Myocyte (in vitro differentiated cells): ENCODE measurements at places on chromosomes 13 and 19. TPM values are rescaled to one million over a fixed set of nuclear protein-coding genes. Genes with fewer than 3 reads are reported as not detected.

DNA sequence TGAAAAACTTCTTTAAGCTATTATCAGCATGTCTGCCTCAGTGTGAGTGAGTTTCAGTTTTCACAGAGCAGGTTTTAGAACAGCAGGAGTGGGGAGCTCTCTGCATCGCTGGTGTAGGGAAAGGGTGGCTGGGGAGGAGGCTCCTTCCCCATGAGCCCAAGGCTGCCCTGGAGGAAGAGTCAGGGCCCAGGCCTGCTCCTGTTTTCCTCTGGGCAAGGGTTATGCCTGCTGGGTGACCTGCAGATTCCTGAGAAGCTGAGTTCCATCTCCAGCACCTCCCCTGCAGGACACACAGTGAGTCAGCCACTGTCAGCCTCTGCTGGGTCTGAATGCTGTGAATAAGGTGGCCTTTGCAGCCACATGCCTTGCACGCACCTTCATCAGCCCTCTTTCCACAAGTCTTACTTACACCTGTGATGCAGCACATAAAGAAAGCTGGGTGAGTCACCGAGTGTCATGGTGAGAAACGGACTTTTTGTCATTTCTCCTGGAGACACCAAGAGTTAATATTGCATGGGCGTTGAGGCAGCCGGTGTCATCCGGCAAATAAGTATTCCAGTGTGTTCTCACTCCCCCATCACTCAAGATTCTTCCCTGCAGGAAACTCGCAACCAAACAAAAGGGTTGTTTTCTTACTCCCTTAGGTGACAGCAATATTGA lies 186.4 kb upstream of the KL start:
- no peak for DNase-seq

The CEACAM4 gene
- total RNA-seq: not detected in 2 replicates

DNA sequence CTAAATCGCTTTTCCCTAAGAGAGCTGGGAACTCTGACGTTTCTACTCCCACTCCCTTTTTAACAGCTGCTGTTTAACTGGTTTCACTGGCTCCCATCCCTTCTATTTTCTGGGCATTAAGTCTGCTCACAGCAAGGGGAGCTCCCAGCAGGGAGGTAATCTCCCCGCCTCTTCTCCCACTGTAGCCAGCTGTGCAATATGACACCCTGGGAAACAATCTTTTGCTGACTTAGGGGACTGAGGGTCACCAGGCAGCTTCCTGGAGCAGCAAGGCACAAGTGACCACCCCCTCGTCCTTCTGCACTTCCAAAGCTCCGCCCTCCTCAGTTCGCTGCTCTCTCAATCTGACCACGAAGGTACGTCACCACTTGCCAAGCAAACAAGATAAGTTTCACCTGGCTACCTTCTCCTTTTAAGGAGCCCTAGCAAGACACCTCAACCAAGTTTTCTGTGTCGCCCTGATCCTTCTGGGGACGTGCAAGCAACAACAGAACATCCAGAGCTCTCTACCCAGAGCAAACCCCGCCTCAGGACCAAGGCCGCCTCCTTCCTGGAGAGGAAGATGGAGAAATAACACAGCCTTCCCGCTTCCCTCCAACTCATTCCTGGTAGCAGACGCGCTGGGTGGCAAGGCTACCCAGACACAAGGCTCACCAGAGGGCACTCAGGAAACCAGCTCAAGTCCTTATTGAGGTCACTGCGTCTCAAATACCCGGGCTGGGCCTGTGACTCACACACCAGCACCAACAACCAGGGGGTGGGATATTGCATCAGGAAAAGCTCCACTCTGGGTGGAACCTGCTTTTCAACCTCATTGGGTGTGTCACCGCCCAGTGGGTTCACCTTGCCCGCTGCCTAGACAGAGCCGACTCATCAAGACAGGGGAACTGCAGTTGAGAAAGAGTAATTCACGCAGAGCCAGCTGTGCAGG lies 92.4 kb downstream of the STK24 start:
- DNase-seq: peak; percentile 91

DNA sequence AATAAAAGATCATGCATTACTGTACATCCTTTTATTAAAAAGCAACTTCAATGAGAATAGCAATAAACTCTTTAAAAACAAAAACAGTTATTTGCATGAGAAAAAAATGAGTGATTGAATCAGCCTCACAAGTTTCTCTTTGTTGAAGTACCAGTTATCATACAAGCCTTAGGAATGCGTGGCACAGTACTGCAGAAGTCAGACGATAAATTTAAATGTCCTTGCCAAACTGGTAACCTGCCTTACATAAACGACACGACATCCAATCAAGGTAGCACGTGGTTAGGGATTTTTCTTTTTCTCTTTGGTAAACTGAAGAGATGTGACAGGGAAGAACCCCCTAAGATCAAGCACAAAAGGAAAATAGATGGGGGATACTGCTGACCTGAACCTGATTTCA lies 251.0 kb downstream of the KLF12 start:
- DNase-seq: no peak

DNA sequence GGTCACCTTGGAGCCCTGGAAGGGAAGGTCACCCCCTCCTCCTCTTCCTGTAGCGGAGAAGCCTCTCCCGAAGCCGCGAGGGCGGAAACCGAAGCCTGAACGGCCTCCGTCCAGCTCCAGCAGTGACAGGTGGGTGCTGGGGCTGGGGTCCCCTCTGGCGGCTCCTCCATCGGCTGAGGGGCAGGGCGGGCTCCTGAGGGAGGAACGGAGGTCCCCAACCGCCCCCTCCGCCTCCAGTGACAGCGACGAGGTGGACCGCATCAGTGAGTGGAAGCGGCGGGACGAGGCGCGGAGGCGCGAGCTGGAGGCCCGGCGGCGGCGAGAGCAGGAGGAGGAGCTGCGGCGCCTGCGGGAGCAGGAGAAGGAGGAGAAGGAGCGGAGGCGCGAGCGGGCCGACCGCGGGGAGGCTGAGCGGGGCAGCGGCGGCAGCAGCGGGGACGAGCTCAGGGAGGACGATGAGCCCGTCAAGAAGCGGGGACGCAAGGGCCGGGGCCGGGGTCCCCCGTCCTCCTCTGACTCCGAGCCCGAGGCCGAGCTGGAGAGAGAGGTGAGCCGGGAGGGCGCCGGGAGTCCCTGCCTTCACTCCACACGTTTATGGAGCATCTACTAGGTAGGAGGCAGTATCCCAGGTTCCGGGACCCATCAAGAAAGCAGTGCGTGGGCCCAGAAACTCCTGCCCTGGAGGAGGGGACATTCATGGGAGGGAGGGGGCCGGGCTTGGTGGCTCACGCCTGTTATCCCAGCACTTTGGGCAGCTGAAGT lies 22.0 kb downstream of the HDGFL2 start:
- DNase-seq: no peak

DNA sequence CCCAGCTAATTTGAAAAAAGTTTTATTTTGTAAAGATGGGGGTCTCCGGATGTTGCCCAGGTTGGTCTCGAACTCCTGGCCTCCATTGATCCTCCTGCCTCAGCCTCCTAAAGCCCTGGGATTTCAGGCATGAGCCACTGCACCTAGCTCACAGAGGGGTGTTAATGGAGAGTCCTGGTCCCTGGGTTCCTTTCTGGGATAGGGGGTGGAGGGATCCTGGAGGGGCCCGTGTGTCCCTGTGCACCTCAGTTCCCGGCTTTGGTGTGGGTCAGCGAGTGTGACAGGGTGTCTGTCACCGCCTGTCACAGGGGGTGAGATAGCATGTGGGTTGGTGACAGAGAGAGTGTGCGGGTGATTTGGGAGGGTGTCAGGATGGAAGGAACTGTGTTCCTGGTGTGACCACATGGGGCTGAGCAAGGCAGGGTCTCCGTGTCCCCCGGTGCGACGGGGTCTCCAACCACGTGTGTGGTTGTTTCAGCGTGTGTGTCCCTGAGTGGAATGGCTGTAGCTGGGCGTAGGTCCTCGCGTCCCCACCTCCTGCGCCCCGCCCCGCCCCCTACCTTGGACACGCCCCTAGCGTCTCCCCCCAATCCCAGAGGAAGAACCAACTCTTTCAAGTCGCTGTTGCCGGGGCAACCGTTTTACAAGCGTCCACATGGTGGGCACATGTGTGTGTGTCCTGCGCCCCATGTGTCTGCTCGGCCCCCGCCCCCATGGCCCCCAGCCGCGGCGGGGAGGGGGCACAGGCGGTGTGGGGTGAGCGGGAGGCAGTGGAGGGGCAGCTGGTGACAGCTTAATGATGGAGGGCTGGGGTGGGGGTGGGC lies 2.9 kb upstream of the NRTN start:
- no peak for DNase-seq

The ARL11 gene
- total RNA-seq: not detected in 2 replicates

The ZNF813 gene
- total RNA-seq: 3.3 and 4.6 TPM in 2 replicates
